ENCODE measurements at places on chromosomes 3 and 15.

- no peak for DNase-seq
Measured at GRCh38 chr3:125641891-125642290, 46.6 kb upstream of the OSBPL11 start.

DNA sequence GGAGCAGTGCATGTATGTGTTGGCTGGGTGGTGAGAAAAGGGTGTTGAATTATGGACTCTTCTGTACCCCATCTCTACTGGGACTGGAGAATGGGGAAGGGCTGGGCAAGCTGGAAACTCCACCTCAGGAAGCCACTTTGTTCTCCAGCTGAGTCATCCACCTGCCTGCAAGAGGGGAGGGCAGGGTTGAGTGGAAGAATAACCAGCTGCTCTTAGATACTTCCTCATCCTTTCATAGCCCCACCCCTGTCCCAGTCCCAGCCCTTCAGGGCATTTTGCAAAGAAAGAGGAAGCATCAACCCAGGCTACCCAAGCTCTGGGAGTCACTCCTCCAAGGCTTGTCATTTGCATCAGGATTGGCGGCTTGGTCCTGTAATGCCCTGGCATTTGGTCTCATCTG, 33.1 kb downstream of the RAB11A start:
- no peak for DNase-seq

- DNase-seq = no peak
Measured at GRCh38 chr3:159803459-159803858, 185.2 kb upstream of the IL12A start.

DNA sequence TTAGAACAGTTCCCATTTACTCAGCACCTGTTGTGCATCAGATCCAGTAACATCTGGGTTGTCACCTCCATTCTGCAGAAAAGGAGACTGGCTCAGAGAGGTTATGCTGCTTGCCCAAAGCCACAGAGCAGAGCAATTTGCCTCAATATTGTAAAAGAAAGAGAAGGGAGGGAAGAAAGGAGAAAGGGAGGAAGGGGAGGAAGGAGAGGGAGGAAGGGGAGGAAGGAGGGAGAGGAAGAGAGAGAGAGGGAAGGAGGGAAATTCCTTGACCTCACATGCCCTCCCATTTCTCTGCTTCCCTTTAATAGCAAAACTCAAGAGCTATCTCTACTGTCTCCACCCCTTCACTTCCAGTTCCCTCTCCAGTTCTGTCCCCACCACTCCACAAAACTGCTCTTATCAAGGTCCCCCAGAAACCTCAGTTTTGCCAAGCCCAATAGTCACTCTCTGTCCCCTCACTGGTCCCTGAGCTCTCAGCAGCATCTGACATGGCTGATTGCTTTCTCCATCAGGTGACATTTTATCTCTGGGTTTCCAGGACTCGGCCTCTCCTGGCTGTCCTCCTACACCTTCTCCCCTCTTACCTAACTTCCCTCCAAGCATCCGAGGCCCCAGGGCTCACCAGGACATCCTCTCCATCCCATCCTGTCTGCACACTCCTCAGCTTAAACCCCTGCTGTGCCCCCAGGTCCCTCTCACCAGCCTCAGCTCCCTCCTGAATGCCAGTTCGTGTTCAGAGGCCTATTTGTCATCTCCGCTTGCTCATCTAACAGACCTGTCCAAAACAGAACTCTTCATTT, 104.7 kb upstream of the LINGO1 start:
- DNase-seq = no peak

- no peak for DNase-seq
Measured at GRCh38 chr15:42329161-42329560, 30.1 kb upstream of the CAPN3 start.

GRCh38 chr15:77107531-77108355, 36.8 kb upstream of the TSPAN3 start:
- no peak for DNase-seq

- DNase-seq = no peak
Measured at GRCh38 chr3:65971293-65972252, 67.1 kb downstream of the MAGI1 start.

- DNase-seq = no peak
Measured at GRCh38 chr3:20222274-20222673, 36.3 kb upstream of the SGO1 start.

DNA sequence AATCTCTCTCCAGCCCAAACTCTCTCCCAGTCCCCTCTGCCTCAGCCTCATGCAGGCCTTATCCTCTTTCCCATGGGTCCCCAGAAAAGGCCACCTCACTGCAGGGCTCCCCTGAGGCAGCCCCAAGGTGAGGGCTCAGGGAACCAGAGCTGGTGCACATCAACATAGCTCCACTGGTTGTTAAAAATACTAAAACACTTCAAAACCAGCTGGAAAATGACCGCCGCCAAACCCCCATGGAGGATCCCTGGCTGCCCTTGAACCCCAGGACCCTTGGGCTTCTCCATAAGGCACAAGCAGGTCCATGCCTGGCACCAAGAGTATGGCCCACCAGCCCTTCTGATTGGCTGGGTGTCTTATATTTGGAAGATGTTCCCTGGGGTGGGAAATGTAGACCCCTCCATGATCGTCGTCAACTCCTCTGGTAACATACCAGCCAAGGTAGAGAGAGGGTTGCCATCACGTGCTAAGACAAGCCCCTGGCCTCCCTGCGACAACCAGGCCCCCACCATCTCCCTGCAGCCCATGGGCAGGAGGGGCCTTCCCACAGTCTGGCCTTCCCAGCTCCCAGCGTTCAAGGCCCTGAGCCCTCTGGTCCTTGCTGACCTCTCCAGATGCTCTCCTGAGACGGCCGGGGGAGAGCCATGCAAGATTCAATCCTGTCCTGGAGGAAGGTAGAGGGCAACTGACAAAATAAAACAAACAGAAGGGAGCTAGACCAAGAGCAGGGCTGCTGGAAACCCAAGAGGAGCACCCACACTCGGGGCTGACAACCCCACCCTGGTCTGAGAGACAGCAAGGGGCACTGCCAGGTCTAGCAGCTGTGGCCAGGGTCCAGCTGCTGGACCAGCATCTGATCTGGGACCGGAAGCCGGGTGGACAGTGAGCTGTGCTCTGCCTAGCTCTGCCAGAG, 132.1 kb upstream of the PRR20G start:
- no peak for DNase-seq

DNA sequence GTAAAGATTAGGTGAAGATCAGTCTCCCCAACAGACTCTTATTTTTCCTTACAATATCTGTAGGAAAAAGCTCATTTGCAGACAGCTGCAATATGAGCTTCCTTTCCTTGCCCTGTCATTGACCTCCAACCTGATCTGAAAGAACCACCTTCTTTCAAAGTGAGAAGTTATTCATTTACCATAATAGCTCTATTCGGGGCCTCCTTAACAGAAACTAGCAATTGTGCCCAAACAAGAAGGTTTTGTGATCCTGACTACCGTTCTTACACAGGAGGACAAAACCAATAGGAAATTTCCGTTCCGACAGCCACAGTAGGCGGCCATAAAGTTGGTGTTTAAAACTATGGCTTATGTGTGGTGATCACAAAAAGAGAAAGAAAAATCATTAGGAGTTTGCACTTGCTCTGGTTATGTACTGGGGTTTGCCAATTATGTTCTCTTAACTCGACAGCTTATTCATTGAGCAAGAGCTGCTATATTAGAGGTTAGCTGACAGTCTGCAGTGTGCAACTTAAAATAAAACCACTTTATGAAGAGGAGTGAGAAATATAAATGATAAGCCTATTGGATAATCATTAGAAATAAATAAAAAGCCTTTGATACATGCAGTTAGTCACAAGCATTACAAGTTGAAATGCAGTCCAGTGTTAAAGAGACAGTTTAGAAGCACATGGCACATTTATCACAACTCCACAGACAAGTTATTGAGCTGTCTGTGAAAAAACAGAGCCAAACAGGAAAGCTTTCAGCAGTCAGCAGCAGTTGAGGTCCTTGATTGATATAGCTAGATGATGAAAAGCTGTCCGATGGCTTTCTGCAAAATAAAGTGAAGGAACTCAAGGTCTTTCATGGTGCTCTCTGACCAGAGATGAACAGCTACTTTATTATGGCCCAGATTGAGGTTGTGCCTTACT, 199.8 kb downstream of the WDR72 start:
- DNase-seq = no peak

DNA sequence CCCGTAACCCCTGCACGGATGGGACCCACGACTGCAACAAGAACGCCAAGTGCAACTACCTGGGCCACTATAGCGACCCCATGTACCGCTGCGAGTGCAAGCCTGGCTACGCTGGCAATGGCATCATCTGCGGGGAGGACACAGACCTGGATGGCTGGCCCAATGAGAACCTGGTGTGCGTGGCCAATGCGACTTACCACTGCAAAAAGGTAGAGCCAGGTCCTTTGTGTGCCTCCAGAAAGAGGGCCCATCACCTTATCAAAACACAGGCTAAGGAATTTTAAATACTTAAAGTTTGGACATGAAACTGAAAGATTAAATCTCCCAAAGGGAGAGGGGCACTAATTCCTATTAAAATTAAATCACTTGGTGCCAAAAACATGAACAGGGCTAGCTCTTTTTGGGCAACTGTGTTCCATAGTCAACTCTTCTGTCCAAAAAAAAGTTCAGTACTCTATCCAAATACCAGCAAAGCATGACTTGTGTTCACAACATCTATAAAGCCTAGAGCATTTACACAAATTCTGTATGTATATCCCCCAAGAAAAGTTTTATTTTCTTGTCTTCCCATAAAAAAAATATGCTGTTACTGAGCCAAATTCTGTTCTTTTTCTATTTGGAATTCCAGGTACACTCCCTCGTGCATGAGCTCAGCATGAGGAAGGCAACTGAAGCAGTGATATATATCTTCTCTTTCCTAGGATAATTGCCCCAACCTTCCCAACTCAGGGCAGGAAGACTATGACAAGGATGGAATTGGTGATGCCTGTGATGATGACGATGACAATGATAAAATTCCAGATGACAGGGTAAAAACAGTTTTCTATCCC, 9.2 kb downstream of the THBS1 start:
- peak; percentile 57 for DNase-seq

DNA sequence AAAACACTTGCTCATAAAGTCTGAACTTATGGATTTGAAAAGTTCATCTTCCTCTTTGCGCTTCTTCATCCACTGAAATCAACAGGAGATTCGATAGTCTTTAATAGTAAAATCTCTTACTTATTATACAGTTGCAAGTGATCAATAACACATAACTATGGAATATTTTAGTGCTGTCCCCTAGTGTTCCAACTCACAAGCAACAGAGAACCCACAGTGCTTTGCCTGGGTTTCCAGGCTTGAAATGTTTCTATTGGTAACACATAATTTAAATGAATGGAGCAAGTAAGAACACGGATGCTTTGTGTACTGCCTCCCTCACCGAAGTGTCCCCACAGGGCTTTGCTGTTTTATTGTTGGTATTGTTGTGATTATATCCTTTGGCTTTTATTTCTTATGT, 93.5 kb downstream of the WDR72 start:
- no peak for DNase-seq

- no peak for DNase-seq
Measured at GRCh38 chr3:107794664-107795443, 272.1 kb downstream of the BBX start.

- no peak for DNase-seq
Measured at GRCh38 chr15:49979705-49980382, 139.2 kb downstream of the ATP8B4 start.

GRCh38 chr3:11235385-11235784, 36.8 kb upstream of the ATG7 start:
- DNase-seq = no peak

DNA sequence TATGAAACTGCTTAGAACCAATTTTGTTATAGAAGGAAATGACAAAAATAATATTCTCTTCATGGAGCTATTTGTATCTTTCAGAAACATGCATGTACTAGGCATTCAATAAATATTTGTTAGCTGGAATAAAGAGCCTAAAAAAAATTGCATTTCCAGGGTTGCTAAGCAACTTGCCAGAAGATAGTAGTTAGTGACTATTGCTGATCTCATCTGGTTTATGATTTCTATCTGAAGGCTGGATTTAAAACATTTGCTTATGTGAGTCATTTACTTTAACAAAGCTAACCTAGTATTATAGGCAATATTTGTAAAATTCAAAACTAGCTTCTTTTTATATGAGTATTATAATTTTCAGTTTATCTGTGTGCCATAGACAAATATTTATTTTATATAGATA, 78.3 kb downstream of the NAALADL2 start:
- peak; percentile 55 for DNase-seq
